ENCODE measurements at places on chromosomes 4 and X.

- DNase-seq = no peak
Observed at GRCh38 chr4:154528869-154529268, 21.3 kb downstream of the PLRG1 start.

GRCh38 chrX:10377427-10377826, 220.7 kb downstream of the CLCN4 start:
- DNase-seq = no peak

DNA sequence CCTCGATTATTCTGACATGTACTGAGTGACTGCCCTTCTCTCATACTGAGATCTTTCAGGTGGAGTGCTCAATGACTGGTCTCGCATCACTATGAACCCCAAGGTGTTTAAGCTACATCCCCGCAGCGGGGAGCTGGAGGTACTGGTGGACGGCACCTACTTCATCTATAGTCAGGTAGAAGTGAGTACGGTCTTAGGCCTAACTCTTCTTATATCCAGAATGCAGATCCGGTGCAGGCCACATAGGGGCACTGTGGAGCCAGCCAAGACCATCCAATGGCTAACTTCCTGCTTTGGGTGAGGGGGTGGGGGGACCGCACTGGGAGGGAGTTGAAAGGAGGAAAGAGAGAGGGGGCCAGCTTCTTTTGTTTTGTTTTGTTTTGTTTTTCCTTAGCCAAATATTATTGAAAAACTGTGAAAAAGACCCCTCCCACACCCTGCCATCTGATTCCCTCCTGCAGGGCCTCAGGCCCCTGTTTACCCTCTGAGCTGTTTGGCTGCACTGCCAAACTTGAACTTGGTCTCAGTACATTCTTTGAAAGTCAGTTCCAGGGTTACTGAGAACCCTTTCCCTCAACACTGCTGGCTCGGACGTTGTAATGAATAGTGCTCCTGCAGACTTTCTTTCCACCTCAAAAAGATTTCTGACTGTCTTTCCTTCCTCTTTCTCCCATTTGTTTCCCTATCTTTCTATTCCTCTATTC, 16.2 kb downstream of the AWAT2 start:
- DNase-seq = no peak

- no peak for DNase-seq
Observed at GRCh38 chr4:7075962-7076695, 8.3 kb upstream of the GRPEL1 start.

DNA sequence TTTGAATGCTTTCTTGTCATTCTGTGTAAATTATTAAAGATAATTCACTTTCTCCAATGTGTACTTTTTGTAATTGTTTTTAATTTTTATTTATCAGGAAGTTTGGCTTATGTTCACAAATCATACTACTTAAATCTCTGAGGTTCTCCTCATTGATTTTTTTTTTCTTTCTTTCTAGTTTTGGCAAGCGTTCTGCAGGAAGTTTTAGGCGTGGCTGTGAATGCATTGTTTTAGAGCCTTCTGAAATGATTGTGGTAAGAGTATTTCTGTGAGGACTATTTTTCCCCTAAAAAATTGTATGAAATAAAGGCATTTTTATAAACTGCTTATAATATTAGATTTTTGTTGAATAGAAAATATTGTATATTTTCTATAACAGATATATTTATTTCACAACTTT, 135.8 kb downstream of the RAPGEF2 start:
- DNase-seq = no peak

- DNase-seq = no peak
Observed at GRCh38 chrX:38332505-38332904, 5.2 kb upstream of the RPGR start.
